ENCODE measurements at places on chromosomes 6 and 20.

DNA sequence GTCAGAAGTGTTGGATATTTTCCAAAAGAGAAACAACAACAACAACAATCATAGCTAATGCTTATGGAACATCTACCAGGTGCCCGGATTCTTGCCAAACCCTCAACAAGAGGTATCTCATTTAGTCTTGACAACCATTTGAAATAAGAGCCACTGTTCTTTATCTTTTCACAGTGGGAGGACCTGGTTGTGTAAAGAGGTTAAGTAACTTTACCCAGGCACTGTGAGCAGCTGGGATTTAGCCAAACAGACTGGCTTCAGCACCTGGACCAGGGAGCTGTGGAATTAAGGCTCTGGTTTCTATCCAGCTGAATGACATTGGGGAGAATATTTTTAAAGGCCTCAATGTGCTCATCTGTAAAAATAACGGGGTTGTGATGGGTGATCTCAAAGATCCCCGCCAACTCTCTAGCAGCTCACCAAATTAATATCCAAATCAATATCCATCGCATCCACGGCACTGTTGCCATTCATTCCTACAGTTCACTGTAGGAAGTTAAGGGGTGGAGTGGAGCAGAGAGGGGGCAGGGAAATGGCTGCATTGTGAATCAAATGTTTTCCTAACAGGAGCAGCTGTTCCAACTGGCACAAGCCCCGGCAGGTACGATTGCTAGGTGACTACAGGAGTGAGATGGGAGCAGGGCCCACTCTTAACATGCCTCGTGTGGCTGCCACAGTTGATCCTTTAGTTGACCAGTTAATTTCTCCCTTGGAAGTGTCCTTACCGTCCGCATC lies 61.8 kb downstream of the GCNT2 start:
- no peak for DNase-seq

GRCh38 chr20:47285189-47285588 lies 71.3 kb downstream of the ZMYND8 start:
- no peak for DNase-seq

DNA sequence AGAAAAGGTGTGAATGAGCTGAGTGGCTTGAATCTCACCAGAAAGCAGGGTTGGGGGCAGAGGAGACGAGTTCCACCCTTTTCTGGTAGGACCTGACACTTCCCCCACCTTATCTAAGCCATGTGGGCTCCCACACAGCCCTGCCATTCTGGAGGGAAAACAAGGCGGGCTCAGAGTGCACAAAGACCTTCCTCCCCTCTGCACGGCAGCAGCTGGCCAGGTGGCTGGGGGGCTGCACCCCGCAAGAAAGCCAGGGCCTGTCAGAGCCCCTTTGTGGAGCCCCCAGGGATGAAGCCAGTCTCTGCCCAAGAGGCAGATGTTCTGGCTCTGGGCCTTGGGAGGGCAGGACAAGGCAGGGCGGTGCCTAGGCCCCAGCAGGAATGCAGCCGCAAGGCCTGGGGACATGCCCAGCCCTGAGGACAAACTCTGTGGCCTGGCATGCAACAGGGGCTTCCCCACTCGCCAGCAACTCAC lies 48.4 kb upstream of the DSN1 start:
- DNase-seq: peak; percentile 48

- DNase-seq: no peak
These were observed 831.6 kb downstream of the C6orf118 start for GRCh38 chr6:164477790-164478189.

DNA sequence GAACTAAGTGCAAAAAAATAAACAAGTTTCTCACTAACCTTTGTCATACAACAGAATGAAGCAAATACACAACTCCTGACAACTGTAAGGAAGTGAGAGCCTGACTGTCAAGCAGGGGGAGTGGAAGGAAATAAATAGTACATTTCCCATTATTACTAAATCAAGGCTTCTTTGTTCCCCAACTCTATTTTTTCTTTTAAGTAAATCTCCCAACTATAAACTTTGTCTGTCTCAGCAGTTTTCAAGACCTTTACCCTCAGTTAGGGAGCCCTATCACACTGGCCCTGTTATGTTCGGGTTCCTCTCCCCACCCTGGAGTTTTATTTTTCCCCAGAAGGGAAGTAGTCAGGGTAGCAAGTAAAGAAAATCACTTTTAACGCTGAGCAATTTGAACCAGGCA lies 24.1 kb upstream of the IPCEF1 start:
- DNase-seq: no peak

DNA sequence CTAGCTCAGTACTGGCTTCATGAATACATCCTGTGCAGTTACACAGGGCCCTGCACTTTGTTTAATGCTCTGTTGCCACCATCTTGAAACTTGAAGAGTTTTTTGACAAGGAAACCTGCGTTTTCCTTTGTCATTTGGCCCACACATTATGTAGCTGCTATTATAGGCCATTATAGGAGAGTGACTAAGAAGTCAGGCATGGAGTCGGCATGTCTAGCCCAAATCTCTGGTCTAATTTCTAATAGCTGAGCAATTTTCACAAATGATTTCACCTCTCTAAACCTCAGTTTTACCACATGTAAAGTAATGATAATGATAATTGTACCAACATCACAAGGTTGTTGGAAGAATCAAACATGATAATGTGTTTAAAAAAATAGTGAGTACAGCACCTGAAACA lies 67.1 kb upstream of the MYLIP start:
- DNase-seq: no peak

- DNase-seq: no peak
These were observed 435 bp downstream of the KIFC1 start for GRCh38 chr6:33391922-33392594.

- no peak for DNase-seq
These were observed 60.9 kb downstream of the FYN start for GRCh38 chr6:111812060-111813038.

DNA sequence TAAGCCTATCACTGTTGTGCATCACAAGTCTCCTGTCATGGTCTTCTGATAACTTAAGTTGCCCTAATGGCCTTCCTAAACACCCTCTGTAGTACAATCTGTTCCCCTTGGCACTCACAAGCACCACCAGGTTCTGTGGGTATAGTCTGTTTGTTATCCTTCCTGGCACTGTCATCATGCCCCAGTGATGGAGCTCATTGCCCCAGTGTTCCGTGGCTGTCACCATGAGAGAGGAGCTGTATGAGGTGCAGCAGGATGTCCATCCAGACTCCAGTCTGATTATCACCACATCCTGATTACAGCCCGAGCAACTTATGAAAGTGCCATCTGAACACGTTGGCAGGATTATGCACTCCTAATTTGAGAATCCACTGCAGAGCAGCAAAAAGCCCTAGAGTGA lies 380.1 kb downstream of the FRK start:
- no peak for DNase-seq

GRCh38 chr6:169775321-169775720 lies 23.9 kb downstream of the ERMARD start:
- DNase-seq: no peak

DNA sequence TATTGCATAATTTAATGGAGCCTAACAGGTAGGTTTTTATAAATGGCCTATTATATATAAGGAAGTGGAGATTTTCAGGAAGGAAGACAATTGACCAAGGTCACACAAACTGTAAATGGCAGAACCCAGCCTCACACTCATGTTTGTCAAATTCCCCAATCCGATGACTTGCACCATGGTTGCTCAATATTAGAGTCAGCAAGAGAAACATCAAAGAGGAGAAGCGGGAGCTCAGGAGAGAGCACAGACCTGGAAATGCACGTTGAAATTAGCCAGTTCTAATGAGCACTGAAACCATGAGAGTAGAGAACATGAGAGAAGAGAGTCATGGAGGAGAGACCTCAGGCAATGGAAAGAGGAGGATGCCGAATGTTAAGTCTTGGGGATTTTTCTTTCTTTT lies 13.5 kb upstream of the MLIP start:
- no peak for DNase-seq

GRCh38 chr20:40493071-40493470 lies 196.0 kb downstream of the MAFB start:
- no peak for DNase-seq

DNA sequence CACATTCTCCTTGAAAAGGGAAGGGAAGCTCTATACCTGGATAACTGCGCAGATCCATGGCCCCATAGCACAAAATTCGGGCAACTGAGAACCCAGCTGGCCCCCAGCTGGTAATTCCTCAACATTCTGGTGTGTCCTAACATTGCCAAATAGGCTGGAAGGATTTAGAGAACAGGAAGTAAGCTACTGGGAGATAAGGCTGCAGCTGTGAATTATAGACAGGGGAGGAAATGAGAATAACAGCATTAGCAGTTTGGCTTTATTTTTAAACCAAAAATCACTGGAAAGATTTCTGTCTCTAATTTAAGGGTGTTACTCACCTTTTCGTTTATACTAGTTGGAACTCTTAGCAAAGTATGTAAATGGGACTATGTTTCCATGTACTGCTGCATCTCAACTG lies 97.2 kb downstream of the TULP4 start:
- no peak for DNase-seq

- DNase-seq: peak; percentile 81
These were observed 50.6 kb downstream of the SRC start for GRCh38 chr20:37396416-37397075.

GRCh38 chr6:170156448-170157375 lies 134.2 kb downstream of the DLL1 start:
- DNase-seq: peak; percentile 17

DNA sequence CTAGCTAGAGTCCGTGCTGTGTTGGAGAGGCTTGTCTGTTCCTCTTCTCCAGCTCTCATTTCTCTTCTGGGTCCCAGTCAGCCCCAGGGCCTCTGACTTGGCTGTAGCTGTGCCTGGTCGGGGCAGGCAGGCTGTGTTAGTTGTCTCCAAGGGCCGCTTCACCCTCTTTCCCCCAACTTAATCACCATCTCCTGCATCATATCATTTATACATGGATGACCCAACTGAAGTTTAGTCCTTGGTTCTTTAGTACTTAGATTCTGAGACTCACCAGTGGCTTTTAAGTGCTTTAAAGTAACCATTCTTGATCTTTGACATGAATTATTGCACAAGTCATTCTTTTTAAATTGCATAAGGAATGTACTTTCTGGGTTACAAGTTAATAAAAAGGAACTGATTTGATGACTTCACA lies 127.3 kb downstream of the RTN4IP1 start:
- no peak for DNase-seq

DNA sequence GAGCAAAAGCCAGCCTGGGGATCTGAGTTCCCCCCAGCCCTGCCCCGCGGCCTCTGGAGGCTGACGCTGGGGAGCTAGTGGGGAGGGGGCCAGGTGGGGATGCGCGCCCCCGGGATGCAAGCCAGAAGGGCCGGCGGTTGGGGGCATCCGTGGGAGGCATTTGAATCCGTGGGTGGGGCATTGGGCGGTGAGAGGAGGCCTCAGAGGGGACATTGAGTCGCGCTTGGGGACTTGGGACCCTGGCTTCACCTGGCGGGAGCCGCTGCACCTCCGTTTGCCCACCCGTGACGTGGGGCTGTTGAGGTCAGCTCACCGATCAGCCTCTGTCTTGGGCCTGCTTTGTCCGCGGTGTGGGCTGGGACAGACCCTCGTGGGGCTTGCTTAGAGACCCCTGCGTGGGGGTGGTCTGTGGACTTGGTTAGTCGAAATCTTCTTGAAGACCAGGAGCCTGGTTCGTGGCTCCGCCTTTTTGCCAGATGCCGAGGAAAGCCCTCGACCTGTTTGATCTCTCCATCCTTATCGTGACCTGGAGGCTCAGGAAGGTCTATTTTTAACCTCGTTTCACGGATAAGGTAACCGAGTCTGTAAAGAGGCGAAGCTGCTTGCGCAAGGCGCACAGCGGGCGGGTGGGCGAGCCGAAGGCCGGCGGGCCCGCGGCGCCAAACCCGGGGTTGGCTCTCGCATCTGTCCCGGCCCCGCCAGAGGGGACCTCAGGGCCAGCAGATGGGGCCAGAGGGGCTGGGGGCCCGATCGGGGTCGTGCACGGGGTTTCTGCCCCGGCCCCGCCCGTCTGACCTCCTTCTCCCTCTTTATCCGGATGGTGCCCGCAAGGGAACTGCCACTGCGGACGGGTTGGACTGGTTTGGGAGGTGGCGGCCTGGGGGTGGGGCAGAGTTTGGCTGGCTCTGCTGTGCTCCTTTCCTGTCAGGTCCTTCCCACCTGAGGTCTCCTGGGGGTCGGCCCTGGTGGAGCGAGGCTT lies 8.3 kb downstream of the FAM110A start:
- DNase-seq: no peak

DNA sequence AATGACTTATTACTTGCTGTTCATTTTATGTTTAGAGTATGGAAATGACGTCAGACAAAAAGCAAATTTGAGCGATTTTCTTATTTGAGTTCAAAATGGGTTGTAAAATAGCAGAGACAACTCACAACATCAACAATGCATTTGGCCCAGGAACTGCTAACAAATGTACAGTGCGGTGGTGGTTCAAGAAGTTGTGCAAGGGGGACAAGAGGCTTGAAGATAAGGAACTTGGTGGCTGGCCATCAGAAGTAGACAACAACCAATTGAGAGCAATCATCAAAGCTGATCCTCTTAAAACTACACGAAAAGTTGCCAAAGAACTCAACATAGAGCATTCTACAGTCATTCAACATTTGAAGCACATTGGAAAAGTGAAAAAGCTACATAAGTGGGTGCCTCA lies 43.8 kb downstream of the REV3L start:
- DNase-seq: no peak

GRCh38 chr6:36340306-36340617 lies 3.6 kb upstream of the BNIP5 start:
- no peak for DNase-seq

GRCh38 chr6:110875548-110876169 lies 1.1 kb downstream of the AMD1 start:
- DNase-seq: no peak

DNA sequence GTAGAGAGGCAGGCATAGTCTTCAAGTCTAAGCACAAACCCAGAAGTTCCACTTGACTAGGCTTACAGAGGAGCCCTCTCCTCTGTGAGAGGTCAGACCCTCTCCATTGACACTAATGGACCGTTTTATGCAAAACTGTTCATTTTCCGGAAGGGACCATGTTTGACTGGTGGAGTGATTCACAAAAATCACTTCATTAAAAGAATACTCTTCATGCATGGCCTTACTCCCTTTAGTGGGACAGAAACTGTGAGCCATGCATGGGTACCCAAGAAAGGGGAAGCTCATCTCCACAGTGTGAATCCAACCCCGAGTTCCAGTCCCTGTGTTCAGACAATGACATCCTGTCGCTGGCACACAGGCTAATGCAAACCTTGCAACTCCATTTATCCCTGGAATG lies 63.2 kb downstream of the OLIG3 start:
- no peak for DNase-seq

DNA sequence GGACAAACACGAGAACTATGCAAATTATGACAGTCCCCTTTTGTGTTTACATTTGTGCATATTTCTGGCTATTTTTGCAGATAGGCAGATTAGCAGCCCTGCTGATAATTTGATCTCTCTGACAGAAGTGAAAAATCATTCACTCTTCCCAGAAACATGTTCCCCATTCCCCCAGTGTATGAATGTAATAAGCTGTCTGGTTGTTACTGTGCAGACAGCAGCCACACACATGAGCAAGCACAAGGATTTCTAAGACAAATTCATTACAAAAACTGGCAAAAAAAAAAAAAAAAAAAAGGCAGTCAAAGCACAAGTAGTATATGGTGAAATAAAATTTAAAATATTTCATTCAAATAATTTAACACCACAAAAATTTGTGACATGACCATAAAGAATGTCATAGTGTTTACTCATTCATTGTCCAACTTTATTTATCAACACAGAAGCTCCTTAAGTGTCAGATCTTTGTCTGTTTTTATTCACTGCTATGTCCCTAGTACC lies 95.5 kb upstream of the VGLL2 start:
- DNase-seq: no peak

- DNase-seq: no peak
These were observed 26.7 kb upstream of the TFAP2B start for GRCh38 chr6:50791900-50792508.

- no peak for DNase-seq
These were observed 459.6 kb upstream of the SOX4 start for GRCh38 chr6:21133901-21134300.

- no peak for DNase-seq
These were observed 385.7 kb downstream of the GRIK2 start for GRCh38 chr6:101779051-101779844.
